Activated T-cell treated with anti-CD3 and anti-CD28 coated beads, Interleukin-2, amount 50 U/mL, for 72 hours (primary cell): ENCODE measurements at places on chromosomes 12 and 14. TPM values are rescaled to one million over a fixed set of nuclear protein-coding genes. Genes with fewer than 3 reads are reported as not detected.

Gene MDM2
- 225 TPM for total RNA-seq

Gene STYK1
- 1.6 TPM for total RNA-seq

Gene KRT78
- total RNA-seq = not detected

Gene PLEKHG3
- 8.8 TPM for total RNA-seq

Gene RASAL1
- total RNA-seq = 6.7 TPM

Gene SRSF5
- 428 TPM for total RNA-seq

Gene TNS2
- 2.6 TPM for total RNA-seq

Gene KRT8
- 0.65 TPM for total RNA-seq

Gene EIF2S3B
- total RNA-seq = 0.63 TPM

Gene CDH24
- total RNA-seq = 1.5 TPM

Gene RNF212B
- total RNA-seq = not detected

Gene CLEC4E
- not detected for total RNA-seq

Gene CCDC177
- total RNA-seq = not detected

GRCh38 chr14:71720978-71721624 lies 211.1 kb upstream of the RGS6 start:
- DNase-seq = peak; percentile 23

- DNase-seq = peak; percentile 65
Measured at GRCh38 chr14:69675877-69676416, 64.6 kb downstream of the SUSD6 start.

DNA sequence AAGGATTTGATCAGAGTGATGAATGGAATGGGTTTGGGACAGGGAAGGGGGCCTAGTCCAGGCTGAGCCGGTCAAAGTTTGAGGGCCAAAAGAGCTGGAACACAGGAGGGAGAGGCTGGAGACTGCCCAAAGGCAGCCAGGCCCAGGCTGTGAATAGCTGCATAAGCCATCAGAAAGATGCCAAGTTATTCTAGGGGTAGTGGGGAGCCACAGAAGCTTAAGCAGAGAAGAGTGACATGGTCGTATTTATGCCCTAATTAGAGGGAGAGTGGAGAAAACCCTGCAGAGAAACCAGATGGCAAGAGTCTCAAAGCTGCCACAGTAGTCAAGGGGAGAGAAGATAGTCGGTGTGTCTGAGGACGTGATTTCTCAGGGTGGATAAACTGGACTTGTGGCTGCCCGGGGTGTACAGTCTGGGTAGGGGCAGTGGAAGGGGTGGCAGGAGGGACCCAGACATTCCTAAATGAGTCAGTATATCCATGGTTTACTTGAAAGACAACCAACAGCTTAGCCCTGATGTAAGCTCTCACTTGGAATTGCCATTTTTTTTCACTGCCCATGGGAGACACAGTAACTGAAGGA lies 99.2 kb downstream of the PRICKLE1 start:
- no peak for DNase-seq

- no peak for DNase-seq
Measured at GRCh38 chr12:13976028-13976584, 5.3 kb downstream of the GRIN2B start.

DNA sequence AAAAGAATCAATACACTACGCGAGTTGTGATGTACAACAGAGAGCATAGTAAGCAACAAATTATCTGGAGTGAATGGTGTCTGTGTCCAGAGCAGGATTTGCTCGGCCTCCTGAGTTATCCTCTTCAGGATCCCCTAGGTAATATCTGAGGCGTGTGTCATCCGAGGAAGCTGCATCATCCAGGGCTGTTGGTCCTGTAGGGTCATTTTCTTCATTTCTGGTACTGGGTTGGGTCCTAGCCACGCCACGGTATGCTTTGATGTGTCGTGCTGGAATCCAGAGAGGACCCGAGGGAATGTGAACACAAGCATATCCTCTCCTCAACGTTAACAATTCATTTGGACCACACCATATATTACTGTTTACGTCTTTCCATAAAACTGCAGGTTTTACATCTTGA lies 19.0 kb upstream of the CLEC4E start:
- DNase-seq = no peak

DNA sequence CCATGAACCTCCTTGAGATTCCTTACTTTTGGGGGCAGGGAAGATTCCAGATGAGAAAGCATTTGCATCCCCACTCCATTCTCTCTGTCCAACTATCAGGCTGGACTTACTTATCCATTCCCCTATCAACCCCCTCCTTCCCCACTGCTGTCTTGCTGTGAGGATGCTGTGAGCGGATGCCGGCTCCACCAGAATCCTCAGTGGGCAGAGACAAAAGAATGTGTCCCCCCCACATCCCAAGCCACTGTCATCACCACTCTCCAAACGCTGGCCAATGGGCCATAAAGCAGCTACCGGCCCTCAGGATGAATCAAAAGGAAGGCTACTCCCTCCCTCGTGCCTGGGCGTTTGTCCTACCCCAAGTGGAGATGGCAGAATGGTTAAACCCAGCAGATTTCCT lies 173.0 kb upstream of the NTF3 start:
- DNase-seq = no peak

DNA sequence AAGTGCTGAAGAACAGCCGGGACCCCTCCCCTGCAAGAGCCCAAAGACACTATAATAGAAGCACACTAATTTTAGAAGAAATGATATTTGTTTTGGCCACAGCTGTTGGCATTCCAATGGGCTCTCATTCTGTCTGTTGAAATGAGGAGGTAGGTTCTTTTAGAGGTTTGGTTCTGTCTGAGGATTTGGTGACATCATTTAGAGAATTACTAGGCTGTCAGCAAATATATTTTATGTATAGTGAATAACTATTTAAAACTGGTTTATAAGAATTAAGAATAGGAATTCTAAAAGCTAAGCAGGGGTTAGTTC lies 200.7 kb upstream of the SLC38A2 start:
- no peak for DNase-seq

DNA sequence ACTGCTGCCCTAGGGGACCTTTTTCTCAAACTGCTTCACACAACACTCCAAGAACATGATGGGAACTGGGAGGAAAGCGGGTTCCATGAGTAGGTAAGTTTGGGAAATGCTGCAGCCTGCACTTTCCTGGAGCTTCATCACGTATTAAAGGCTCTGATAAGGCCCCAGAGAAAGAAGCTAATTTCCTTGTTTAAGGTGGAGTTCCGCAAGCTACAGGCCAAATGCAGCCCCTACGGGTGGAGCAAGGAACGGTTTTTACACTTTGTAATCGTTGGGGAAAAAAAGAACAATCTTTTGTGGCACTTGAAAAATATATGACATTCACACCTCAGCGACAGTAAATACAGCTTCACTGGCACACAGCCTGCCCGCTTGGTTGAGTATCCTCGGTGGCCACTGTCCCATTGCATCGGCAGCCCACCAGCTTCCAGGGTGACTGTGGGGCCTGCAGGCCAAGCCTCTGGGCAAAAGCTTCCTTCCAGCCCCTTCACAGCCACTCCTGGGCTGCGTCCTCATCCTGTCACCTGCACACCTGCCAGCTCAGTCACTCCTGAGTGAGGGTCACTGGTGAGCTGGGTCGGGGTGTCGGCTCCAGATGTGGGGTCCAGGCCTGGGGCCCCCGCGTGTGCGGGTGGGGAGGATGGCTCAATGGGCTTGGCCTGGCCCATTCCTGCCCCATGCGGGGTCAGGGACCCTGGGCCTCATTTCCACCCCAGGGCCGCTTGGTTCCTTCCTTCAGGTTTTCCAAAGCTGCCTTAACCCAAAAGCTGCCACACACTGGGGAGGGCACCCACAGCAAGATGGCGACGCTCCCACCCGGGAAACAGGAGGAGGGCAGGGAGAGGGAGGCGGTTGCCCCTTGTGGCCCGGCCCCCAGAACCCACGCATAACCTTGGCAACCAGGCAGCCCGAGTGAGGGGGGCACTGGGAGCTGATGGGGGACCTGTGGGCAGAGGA lies 2.4 kb downstream of the AMN start:
- DNase-seq = no peak

GRCh38 chr14:89486505-89486904 lies 69.5 kb upstream of the FOXN3 start:
- DNase-seq = no peak

GRCh38 chr12:81949841-81950308 lies 190.7 kb upstream of the PPFIA2 start:
- no peak for DNase-seq

DNA sequence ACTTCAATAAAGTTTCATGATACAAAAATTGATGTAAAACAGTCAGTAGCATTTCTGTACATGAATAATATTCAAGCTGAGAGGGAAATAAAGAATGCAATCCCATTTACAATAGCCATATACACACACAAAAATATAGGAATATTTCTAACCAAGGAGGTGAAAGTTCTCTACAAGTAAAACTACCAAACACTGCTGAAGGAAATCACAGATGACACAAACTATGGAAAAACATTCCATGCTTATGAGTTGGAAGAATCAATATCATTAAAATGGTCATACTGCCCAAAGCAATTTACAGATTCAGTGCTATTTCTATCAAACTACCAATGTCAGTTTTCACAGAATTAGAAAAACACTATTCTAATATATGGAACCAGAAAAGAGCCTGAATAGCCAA lies 272.3 kb downstream of the TMTC2 start:
- no peak for DNase-seq

DNA sequence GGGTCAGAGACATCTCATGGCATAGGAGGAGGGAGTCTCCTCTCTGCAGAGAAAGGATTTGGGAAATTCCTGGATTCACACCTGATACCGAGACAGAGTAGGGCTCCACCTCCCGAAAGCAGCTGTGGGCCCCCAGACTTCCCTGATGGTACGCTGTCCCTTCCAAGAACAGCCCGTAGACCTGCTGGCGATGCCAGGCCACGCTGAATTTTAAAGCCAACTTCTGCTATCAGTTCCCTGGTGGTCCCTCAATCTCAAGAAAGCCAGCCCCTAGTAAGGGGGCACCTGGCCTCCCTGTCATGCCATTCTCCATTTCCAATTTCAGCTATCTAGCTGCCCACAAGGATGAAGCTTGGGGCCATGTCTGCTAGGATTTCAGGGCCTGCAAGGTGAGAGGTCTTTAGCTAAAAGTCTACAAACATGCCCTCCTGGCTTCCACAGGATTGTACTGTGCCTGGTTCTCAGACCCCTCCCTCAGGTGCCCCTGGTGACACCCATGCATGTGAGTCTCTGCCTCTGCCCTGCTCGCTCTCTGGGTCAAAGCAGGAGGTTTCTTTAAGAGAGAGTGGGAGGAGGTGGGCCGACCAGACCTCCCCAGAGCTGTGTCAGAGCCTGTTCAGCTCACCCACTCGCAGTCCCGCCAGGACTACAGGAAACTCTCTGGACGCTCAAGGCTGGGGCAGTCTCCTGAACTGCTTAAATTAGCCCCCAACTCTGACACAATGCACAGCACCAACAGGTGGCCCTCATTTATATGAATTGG lies 30.5 kb downstream of the ANO2 start:
- no peak for DNase-seq

- peak; percentile 13 for DNase-seq
Measured at GRCh38 chr14:66979101-66979974, 209.9 kb upstream of the GARIN2 start.

- DNase-seq = peak; percentile 43
Measured at GRCh38 chr12:32139064-32139421, 32.4 kb downstream of the BICD1 start.

- DNase-seq = no peak
Measured at GRCh38 chr14:71381814-71382213, 474.6 kb downstream of the PCNX1 start.

GRCh38 chr12:52521568-52522266 lies 1.5 kb upstream of the KRT5 start:
- no peak for DNase-seq

- no peak for DNase-seq
Measured at GRCh38 chr14:102667703-102668102, 75.3 kb downstream of the RCOR1 start.

- DNase-seq = no peak
Measured at GRCh38 chr12:6387541-6387940, 3.6 kb downstream of the LTBR start.

DNA sequence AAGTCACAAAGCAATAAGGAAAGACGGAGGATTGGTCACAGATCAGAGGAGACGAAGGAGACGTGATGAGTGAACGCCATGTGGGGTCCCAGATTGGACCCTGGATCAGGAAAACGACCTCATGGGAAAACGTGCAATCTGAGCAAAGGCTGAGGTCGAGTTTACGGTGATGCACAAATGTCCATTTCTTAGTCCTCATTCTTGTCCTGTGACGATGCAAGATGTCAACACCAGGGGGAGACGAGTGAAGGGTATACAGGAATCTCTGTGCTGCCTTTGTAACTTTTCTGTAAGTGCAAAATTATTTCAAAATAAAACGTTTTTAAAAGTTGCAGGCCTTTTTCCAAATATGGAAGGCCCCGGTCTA lies 329.8 kb downstream of the MED13L start:
- no peak for DNase-seq

DNA sequence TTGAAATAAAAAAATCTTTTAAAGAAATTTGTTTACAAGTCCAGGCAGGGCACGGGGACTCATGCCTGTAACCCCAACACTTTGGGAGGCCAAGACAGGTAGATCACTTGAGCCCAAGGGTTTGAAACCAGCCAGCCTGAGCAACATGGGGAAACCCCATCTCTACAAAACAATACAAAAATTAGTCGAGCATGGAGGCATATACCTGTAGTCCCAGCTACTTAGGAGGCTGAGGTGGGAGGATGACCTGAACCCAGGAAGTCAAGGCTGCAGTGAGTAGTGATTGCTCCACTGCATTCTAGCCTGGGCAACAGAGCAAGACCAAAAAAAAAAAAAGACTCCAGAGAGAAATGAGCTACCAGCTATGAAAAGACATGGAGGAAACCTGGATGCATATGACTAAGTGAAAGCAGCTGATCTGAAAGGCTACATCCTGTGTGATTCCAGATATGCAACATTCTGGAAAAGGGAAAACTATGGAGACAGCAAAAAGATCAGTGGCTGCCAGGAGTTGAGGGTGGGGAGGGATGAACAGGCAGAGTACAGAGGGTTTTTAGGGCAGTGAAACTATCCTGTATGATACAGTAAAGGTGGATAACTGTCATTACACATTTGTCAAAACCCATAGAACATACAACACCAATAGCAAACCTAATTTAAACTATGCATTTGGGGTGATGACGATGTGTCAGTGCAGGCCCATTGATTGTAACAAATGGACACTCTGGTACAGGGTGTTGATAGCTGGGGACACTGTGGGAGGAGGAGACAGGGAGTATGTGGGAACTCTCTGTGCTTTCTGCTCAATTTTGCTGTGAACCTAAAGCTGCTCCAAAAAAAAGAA lies 59.9 kb downstream of the PRKAB1 start:
- no peak for DNase-seq

GRCh38 chr12:71636704-71637115 lies 26.9 kb downstream of the ZFC3H1 start:
- DNase-seq = no peak

- no peak for DNase-seq
Measured at GRCh38 chr14:86196471-86196870, 666.5 kb downstream of the FLRT2 start.

DNA sequence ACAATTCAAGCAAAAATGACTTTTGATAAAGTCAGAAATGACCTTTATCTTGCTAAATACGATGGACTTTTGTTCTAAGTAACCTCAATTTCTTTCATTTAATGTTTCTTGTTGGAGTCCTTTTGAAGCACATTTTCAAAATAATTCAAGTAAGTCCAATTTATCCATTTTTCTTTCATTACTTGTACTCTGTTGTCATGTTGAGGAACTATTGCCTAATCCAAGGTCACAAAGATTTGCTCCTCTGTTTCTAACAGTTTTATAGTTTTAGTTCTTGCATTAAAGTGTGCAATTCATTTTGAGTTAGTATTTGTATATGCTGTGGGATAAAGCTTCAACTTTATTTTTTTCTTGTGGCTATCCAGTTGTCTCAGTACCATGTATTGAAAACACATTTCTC lies 66.7 kb downstream of the CCER1 start:
- DNase-seq = no peak
